Upper lobe of left lung (tissue), 6 donors: ENCODE measurements at places on chromosomes 2 and 18.

- H3K27me3 ChIP-seq, result no peaks in the 10 kb centered on the region
- H3K4me3 ChIP-seq, result no peak overlapping the region
- no peak overlapping the region for H3K27ac ChIP-seq
- DNase-seq, result no peak
- H3K4me1 ChIP-seq, result no peaks in the 10 kb centered on the region
These were observed 13.9 kb upstream of the UGP2 start for GRCh38 chr2:63827749-63828148.

- DNase-seq, result no peak
- no peaks in the 10 kb centered on the region for H3K36me3 ChIP-seq
- H3K27ac ChIP-seq, result no peak overlapping the region
- H3K4me3 ChIP-seq, result no peak overlapping the region
- H3K27me3 ChIP-seq, result no peaks in the 10 kb centered on the region
These were observed 167.5 kb downstream of the ARL4C start for GRCh38 chr2:234329202-234329960.

DNA sequence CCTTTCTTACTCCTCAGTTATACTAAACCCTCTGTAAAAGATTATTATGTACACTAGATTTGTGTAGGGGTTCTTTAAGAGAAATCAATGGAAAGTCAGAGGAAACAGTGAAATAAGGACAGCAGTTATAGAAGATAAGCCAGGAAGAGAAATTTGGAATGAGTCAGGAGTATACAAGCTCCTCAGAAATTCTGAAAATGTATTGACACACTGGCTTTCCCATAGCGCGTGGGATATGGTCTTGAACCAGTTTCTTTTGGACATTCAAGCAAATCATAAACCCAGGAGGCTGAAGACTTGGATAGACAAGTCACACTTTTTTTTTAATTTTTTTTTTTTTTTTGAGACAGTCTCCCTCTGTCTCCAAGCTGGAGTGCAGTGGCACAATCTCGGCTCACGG is 316.1 kb upstream of the MMADHC start:
- H3K4me1 ChIP-seq, result no peaks in the 10 kb centered on the region
- no peaks in the 10 kb centered on the region for H3K36me3 ChIP-seq
- no peaks in the 10 kb centered on the region for H3K27me3 ChIP-seq
- no peak for DNase-seq
- H3K27ac ChIP-seq, result no peak overlapping the region

DNA sequence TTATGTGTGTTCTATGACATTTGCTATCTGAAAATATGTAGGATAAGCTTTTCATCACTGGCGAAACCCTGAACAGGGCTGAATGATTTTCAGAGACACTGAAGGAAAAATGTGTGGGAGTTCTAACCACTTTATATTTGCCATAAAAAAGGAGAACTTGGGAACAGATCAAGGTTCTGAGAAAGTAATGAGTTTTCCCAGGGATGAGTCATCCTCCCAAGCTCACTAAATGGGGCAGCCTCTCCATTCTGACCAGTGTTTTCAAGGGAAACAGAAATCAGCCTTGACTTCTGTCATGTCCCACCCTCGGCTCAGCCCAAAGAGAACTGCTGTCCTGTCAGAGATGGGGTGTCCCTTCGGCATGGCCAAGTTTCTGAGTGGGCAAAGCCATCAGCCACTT is 2109.8 kb upstream of the CELF4 start:
- no peaks in the 10 kb centered on the region for H3K27me3 ChIP-seq
- H3K4me1 ChIP-seq, result no peaks in the 10 kb centered on the region
- DNase-seq, result no peak
- H3K36me3 ChIP-seq, result no peaks in the 10 kb centered on the region

GRCh38 chr18:70194227-70194890 is 11.1 kb downstream of the RTTN start:
- no peak overlapping the region for H3K4me3 ChIP-seq
- no peaks in the 10 kb centered on the region for H3K27me3 ChIP-seq
- no peaks in the 10 kb centered on the region for H3K36me3 ChIP-seq
- no peak overlapping the region for H3K27ac ChIP-seq
- no peaks in the 10 kb centered on the region for H3K4me1 ChIP-seq

DNA sequence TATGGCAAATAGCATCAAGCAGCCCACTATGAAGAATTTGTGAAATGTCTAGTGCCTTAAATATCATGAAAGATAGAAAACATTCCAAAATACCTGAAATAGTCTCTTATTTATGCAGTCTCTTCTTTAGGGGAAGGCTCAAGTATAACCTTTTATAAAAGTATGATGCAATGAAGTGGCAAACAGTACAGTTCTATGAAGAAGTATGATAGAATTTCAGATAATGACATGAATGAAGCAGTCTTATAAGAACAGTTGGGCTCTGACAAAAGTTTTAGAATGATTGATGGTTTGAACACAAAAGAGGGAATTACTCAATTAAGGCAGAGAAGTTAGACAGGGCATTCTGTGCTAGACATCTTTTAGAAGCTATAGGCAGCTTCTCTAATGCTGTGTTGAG is 1791.8 kb upstream of the PIK3C3 start:
- no peak overlapping the region for H3K4me3 ChIP-seq
- H3K27me3 ChIP-seq, result no peaks in the 10 kb centered on the region
- no peaks in the 10 kb centered on the region for H3K36me3 ChIP-seq
- H3K27ac ChIP-seq, result no peak overlapping the region

- no peaks in the 10 kb centered on the region for H3K36me3 ChIP-seq
- H3K27ac ChIP-seq, result no peak overlapping the region
- no peak overlapping the region for H3K4me3 ChIP-seq
- no peak for DNase-seq
- no peaks in the 10 kb centered on the region for H3K27me3 ChIP-seq
These were observed 175.9 kb upstream of the NXPH2 start for GRCh38 chr2:138956116-138956515.

DNA sequence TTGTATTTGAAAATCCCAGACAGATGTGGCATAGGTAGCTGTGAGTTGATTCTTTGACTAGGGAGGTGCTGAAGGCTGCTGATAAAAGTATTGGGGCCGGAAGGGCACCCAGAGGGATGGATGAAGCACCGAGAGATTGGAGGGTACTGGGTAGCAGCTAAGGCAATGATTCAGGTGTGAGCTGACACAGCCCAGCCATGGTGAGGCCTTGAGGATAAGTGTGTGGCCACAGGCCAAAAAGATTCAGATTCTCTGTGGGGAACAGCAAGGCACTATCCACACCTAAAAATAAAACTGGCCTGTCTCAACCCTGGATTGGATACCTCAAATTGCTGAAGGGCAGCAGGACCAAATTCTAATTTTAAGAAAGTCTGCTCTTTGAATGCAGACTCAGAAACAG is 35.2 kb downstream of the RDH14 start:
- DNase-seq, result no peak
- no peak overlapping the region for H3K27ac ChIP-seq
- H3K27me3 ChIP-seq, result no peaks in the 10 kb centered on the region
- H3K4me3 ChIP-seq, result no peak overlapping the region

GRCh38 chr18:50177294-50177992 is 17.5 kb downstream of the MYO5B start:
- no peaks in the 10 kb centered on the region for H3K27me3 ChIP-seq
- no peak for DNase-seq
- H3K36me3 ChIP-seq, result no peaks in the 10 kb centered on the region
- no peak overlapping the region for H3K27ac ChIP-seq
- no peak overlapping the region for H3K4me3 ChIP-seq

DNA sequence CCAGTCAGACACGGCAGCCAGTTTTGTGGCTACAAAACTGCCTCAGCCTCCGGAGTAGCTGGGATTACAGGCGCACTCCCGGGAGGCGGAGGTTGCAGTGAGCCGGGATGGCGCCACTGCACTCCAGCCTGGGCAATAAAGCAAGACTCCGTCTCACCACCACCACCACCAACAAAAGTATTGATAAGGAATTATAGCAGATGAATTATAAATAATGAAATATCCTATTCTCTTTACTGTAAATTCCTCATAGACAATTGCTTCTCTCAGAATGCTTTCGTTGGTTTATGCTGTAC is 1.4 kb upstream of the FAM161A start:
- peak overlapping the region; percentile 93 for H3K4me3 ChIP-seq
- no peaks in the 10 kb centered on the region for H3K36me3 ChIP-seq
- peak; percentile 40 for DNase-seq
- H3K27ac ChIP-seq, result no peak overlapping the region

DNA sequence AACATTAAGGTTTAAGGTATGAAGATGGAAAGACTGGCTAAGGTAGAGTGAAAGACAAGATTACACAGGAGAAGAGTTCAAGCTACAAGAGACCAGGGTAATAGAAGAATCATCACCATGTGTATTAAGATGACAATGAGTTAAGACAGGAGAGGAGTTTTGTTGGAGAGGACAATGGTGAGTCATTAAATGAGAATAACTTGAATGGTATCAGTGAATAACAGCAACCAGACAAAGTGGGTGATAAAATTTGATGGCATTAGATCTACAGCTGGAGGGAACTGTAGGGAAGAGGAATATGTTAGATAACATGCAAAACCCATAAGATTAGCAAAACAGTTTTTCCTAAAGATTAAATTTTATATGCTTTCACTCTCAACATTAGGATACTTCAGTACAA is 18.8 kb upstream of the ENOSF1 start:
- no peak overlapping the region for H3K4me3 ChIP-seq
- no peaks in the 10 kb centered on the region for H3K4me1 ChIP-seq
- peaks cover 61% of the 10 kb centered on the region for H3K36me3 ChIP-seq
- H3K27me3 ChIP-seq, result no peaks in the 10 kb centered on the region

DNA sequence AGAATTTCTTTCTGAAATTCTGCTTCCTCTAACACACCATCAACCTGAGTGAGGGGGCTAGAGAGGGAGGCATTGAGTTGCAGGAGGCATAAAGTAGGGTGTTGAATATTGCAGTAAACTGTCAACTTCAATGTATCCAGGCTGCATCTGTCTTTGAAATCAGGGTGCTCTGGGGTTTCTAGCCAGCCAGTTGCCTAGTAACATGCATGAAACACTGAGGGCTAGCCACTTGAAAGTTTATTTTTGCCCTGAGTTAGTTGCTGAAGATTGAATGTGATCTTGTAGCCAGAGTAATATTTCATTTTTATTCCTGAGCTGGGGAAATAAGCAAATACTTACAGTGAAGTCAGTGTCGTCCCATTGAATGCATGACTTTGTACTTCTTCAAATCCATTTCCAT is 41.9 kb downstream of the LHCGR start:
- no peaks in the 10 kb centered on the region for H3K36me3 ChIP-seq
- H3K4me1 ChIP-seq, result peaks cover 5% of the 10 kb centered on the region
- no peak overlapping the region for H3K27ac ChIP-seq
- no peak overlapping the region for H3K4me3 ChIP-seq

- no peaks in the 10 kb centered on the region for H3K4me1 ChIP-seq
- H3K27ac ChIP-seq, result no peak overlapping the region
- H3K27me3 ChIP-seq, result no peaks in the 10 kb centered on the region
- no peaks in the 10 kb centered on the region for H3K36me3 ChIP-seq
These were observed 238.3 kb downstream of the EN1 start for GRCh38 chr2:118609138-118609537.

DNA sequence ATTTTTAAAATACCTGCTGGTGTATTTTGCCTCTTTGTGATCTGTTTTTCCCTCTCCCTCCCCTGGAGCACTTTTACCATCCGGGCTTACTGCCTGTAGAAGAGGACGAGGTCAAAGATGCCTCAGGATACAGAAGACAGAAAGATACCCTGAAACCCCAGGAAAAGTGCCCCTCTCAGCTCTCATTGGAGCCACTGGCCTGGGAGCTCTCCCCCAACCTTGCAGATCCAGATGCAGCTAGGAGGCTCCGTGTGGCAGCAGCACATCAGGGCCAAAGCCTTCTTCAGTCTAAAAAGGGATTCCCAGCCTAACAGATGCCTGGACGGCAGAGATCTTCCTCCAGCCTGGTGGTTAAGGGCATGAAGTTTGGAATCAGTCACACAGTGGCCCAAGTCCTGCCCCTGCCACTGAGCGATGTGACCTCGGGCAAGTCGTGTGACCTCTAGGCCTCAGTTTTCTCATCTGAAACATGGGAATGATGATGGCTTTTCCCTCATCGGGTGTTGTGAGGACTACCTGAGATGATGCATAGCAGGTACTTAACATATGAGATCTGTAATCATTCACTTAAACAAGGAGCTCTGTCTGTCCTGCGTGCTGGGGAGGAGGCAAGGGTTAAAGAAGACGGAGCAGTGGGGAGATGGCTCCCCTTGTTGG is 239.4 kb downstream of the DYSF start:
- no peaks in the 10 kb centered on the region for H3K27me3 ChIP-seq
- DNase-seq, result no peak
- H3K36me3 ChIP-seq, result peaks cover 9% of the 10 kb centered on the region

DNA sequence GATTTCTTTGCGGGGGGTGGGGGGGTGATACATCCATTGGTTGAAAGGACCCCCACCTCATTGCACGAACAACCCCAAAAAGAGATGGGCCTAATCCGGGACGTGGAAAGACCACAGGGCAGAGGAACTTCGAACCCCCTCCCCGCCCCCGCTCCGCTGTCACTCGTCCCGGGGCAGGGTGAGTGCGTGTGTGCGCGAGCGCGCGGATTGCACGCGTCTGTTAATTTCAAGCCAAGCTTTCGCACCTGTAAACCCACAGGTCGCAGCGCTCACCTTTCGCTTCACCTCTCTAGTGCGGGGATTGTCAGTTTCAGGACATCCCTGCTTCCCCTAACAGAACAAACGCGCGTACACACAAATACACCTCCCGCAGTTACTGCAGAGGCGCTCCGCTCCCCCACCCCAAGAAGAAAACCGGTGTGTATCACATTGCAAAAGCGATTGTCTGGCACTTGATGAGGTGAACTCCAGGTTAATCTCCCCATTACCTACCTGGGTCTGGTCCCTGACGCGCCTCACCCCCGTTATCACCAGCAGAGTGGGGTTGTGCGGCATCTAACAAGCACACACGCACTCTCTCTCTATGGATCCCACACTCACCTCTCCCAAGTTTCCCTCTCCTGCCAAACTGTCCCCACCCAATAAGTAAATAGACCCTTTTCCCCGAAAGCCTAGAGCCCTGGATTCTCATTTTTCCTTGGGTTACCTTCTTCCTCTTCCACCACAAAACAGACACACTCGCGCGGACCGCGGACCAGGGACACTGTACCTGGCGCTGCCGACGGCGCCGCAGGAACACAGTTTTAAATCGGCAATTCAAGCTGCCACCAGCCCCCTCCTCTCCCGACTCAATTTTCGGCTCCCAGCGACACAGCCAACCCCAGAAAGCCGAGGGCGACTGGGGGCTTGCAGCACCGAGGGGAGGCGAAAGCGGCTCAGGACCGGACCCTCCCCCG is 1.0 kb downstream of the CYP26B1 start:
- H3K4me1 ChIP-seq, result peaks cover 82% of the 10 kb centered on the region
- H3K27me3 ChIP-seq, result peaks cover 1% of the 10 kb centered on the region
- no peaks in the 10 kb centered on the region for H3K36me3 ChIP-seq
- peak overlapping the region; percentile 57 for H3K4me3 ChIP-seq

DNA sequence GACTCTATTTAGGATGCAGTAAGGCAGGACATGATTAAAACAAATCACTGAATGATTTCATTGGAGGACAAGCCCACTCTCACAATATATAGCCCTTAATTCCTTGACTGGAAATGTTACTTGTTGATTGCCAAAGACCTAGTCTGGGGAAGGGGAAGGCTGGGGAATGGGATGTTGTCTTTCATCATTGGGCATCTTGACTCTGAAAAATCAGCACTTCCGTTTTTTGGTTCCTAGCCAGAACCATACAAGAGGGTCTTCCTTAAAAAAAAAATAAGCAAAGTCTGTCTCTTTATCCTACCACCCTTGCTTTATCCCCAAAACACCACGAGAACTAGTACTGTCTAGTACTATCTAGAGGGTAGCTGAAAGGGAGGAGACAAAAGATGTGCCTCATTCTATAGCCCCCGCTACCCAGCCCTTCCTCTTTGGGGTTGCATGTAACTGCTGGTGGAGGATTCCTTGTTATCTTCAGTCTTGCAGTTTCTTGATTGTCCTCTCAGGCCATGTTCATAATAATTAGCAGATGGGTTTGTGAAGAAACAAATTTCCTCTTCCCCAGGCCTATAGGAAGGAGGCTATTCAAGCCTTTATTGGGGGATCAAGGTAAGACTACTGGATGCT is 55.8 kb downstream of the NEMP2 start:
- peaks cover 10% of the 10 kb centered on the region for H3K4me1 ChIP-seq
- H3K27me3 ChIP-seq, result no peaks in the 10 kb centered on the region
- no peak for DNase-seq
